H9 (cell line): ENCODE measurements at places on chromosomes 2 and 18. TPM values are rescaled to one million over a fixed set of nuclear protein-coding genes. Genes with fewer than 3 reads are reported as not detected.

- H3K4me1 ChIP-seq, result no peaks in the 10 kb centered on the region
- H3K27ac ChIP-seq, result no peak overlapping the region
- peaks cover 14% of the 10 kb centered on the region; the same call in 1 of the 2 replicates for H3K36me3 ChIP-seq
- DNase-seq, result no peak
Observed at GRCh38 chr2:159093497-159093896, 125.1 kb downstream of the TANC1 start.

GRCh38 chr2:213733893-213734292 lies 449.6 kb downstream of the SPAG16 start:
- no peak overlapping the region for H3K4me3 ChIP-seq
- H3K27me3 ChIP-seq, result no peaks in the 10 kb centered on the region
- no peaks in the 10 kb centered on the region for H3K4me1 ChIP-seq
- H3K36me3 ChIP-seq, result peaks cover 7% of the 10 kb centered on the region; the same call in 1 of the 2 replicates

DNA sequence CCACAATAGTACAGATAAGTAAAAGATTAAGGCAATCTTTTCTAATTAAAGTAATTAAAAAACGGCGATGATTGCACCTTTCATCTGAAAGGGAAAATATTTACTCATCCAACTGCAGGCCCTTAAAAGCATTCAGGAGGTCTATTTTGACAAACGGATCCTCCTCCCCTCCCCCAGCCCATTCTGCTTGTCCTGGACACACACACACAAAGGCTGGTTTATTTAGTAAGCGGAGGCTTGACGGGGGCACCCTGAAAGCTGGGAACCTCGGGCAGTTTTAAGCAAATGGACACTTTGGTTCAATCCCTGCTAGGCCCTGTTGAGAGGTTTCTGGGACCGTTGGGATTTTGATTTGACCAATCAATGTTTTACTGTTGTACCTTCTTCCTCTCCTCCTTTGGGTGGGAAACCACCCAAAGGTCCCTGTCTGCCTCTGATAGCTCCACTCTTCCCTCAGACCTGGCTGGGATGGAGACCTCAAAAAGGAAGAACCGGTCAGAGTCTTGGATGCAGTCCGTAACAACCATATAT lies 135.8 kb upstream of the HAAO start:
- H3K4me1 ChIP-seq, result peaks cover 14% of the 10 kb centered on the region; the same call in 1 of the 2 replicates
- no peak for DNase-seq
- H3K27me3 ChIP-seq, result no peaks in the 10 kb centered on the region
- no peaks in the 10 kb centered on the region for H3K36me3 ChIP-seq
- no peak overlapping the region for H3K27ac ChIP-seq

DNA sequence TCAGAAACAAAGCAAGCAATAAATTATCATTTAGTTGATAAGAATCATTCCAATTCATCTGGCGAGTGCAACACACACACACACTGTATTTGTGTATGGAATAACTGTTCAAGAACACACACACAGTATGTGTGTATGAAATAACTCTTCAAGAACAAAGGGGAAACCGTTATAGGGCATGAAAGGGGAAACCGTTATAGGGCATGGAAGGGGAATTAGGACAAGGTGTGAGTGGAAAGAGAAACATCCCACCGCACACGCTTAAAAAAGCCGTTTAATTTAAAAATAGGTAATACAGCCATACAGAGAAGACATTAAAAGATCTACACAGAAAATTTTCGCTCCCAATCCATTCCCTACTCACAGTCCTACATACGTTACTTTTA lies 607 bp upstream of the TSN start:
- no peak for DNase-seq
- H3K27ac ChIP-seq, result no peak overlapping the region
- no peaks in the 10 kb centered on the region for H3K4me1 ChIP-seq
- H3K36me3 ChIP-seq, result peaks cover 26% of the 10 kb centered on the region

DNA sequence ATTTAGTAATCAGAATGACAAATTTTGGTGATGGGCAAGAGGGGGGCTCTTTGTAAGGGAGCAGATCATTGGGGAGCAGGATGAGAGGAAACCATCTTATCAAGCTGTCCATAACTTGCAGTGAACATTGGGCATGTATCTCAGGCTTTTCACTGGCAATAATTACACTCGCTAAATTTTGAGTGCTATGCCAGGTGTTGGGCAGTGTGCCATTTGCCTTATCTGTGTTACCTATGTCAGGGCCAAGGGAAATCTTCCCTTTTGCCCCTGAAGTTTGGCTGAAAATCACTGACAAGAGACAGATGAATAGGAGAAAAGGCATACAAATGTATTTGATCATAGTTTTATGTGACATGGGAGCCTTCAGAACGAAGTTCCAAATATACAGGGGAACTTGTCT lies 39.0 kb downstream of the NOSTRIN start:
- no peaks in the 10 kb centered on the region for H3K27me3 ChIP-seq
- no peak for DNase-seq
- no peaks in the 10 kb centered on the region; the same call in 1 of the 2 replicates for H3K4me1 ChIP-seq
- no peak overlapping the region for H3K27ac ChIP-seq

GRCh38 chr18:54316071-54316820 lies 41.4 kb downstream of the STARD6 start:
- no peaks in the 10 kb centered on the region for H3K4me1 ChIP-seq
- no peaks in the 10 kb centered on the region for H3K36me3 ChIP-seq
- H3K27me3 ChIP-seq, result no peaks in the 10 kb centered on the region
- no peak overlapping the region for H3K4me3 ChIP-seq

DNA sequence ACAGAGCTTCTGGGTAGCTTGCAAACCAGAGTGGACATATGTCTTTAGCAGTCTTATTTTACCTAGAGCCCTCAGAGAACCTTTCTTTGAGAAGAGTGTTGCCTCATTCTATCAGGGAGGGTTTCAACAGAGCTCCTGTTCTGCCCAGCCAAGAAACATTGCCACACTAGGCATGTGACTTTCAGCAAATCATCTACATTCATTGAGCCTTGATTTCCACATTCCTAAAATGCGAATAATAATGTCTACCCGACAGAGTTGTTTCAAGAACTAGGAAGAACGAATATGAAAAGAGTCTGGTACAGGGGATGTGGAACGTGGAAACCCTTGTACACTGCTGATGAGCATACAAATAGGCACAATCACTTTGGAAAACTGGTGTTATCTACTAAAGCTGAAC lies 7.8 kb upstream of the PRKAG3 start:
- H3K4me3 ChIP-seq, result no peak overlapping the region
- H3K36me3 ChIP-seq, result no peaks in the 10 kb centered on the region
- no peak overlapping the region for H3K27ac ChIP-seq
- DNase-seq, result no peak
- H3K4me1 ChIP-seq, result no peaks in the 10 kb centered on the region

Gene SLC4A5
- 0.42 and 0.50 TPM in 2 replicates for total RNA-seq

Gene FAHD2B
- total RNA-seq, result 34.5 and 36.9 TPM in 2 replicates

Gene AGPS
- 60.1 and 60.9 TPM in 2 replicates for total RNA-seq
